ENCODE measurements at places on chromosomes 1 and 21. TPM values are rescaled to one million over a fixed set of nuclear protein-coding genes. Genes with fewer than 3 reads are reported as not detected.

GRCh38 chr21:45763074-45763473 lies 119.5 kb downstream of the PCBP3 start:
- no peak for DNase-seq

DNA sequence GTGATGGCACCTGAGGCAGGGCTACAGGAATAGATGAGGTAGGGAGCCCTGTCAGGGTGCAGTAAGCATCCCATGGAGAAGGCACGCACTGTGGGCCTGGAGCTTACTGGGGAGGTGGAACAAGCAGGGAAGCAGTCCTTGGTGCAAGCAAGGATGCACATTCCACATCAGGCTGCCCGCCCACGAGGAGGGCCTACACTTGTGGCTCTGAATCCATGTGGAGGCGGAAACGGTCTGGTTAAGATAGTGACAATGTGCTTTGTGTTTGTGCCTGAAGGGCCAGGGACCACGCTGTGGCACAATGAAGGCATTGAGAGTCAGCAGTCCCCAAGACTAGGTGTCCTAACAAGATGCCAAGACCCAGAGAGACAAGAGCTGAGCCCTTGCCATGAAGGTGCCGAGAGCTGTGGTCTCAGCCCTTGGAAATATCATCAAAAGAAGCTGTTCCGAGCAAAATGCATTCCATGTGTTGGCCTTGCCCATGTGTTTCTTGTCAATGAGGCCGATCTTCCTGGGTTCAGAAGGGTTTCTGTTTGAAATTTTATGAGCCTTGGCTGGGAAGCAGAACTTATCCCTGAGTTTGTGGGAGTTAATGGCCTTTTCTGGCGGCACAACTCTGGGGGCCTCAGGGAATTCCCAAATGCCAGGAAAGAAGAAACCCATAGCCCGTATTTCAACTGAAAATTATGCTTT lies 111.9 kb downstream of the NGF start:
- DNase-seq, result peak; percentile 60

DNA sequence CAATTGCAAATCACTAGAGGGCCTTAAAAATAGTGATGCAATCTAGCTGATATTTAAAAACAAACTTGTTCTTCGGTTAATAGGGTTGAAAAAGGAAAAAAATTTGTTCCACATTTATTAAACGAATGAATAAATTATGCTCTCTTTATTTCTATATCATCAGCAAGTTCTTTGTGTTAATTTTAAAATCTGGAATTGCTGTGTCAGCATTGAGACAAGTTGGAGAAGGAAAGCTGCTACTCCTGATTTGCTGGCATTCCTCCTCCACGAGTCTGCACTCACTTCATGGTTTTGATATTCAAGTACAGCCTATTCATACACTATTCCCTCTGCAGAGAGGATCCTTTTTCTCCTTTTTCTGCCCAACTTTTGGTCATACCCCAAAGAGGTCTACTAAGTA lies 117.6 kb downstream of the MRPL39 start:
- no peak for DNase-seq

DNA sequence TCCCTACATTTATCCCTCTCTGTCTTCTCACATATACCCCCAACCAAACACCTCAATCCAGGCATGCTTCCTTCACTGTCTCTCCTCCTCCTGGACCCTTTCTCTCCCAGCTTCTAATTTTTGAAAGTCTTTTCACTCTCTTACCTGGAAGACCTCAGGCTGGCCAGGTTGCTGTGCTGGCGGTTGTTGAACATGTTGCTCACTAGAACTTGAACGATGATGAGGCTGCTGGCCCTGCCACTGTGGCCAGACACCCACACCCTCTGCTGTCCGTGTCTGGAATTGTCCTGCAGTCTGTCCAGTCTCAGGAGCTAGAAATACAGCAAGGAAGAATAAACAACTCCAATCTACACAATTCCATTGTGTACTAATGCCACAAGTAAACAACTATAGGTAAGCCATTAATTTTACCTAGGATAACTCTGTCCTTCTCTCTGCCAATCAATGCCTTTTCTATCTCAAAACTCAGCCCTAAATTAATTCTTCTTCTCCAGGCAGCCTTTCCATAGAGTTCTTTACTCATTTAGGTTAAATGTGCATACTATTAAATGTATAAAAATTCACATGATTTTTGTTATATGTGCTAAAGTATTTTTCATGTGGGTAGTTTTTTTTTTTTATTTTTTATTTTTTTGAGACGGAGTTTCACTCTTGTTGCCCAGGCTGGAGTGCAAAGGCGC lies 5.1 kb upstream of the CTSK start:
- DNase-seq, result no peak

NBPF6 gene
- not detected for total RNA-seq

S100A7 gene
- total RNA-seq, result not detected

FCRL4 gene
- total RNA-seq, result not detected

POGZ gene
- 96.6 TPM for total RNA-seq

RPTN gene
- total RNA-seq, result not detected

Measured in kidney (tissue), 22 donors.